Right forelimb (tissue), 1 donor: ENCODE measurements at places on chromosomes 4 and X.

DNA sequence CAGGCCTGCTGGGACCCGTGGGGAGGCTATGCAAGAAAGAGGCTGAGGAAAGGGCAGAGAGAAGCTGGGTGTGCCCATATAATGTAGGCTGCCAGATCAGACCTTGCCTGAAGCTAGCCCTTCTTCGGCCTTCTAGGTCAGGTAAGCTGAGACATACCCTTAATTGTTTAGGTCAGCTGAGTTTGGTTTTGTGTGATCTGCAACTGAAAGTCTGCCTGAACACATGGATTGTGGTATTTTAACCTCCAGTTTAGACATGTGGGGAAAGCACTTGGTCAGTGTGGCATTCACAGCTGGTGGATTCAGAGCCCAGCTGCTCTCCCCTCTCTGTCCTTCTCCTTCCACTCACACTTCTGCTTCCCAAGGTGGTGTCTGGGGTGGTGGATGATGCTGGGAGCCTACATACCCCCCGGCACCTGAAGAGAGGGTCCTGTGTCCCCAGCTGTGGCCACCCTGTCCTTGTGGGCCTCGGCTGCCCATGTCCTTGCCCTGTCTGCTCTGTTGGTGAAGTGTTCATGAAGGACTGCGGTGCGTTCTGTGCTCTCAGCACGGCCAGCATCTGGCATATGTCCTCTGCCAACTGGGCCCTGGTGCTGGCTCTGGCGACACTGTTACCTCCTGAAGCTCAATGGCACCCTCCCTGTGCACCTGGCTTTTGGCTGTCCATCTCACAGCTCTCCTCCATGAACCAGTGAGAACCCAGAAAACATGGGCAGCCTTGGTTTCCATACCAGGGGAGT lies 82.1 kb downstream of the NAT8L start:
- DNase-seq, result no peak

GRCh38 chr4:60155088-60155487 lies 1045.0 kb upstream of the ADGRL3 start:
- DNase-seq, result no peak

GRCh38 chr4:70892086-70892769 lies 9.9 kb upstream of the MOB1B start:
- DNase-seq, result no peak

DNA sequence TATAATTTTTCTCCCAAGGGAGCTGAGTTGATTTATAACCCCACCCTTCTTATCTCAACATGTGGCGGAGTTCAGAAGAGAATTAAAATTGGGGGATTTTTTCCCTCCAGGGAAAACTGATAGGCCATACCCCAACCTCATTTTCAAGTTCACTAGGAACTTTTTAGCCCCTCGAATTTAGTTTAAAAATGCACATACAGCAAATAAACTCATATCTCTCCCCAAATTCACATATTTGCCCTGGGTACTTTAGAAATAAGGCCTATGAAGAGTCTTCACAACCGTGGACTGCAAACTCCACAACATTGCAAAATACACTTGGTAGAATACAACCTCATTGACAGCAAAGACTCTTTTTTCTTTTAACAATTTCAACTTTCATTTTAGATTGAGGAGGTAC lies 206.7 kb upstream of the LEF1 start:
- no peak for DNase-seq

DNA sequence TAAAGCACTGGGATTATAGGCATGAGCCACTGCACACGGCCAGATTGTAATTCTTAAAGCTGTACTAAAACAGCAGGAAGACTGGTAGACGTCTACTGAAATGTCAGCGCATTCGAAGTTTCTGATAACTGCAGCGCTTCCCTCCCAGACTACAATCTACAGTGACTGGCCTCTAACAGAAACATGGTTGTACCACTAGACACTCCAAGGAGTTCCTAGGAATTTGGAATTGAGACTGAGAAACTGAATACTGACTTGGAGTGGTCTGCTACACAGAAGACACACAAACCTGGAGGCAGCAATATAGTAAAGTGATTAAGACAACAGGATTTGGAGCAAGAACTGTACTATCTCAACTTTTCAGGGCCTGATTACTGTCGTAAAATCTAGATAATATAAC lies 937 bp downstream of the HELQ start:
- no peak for DNase-seq

DNA sequence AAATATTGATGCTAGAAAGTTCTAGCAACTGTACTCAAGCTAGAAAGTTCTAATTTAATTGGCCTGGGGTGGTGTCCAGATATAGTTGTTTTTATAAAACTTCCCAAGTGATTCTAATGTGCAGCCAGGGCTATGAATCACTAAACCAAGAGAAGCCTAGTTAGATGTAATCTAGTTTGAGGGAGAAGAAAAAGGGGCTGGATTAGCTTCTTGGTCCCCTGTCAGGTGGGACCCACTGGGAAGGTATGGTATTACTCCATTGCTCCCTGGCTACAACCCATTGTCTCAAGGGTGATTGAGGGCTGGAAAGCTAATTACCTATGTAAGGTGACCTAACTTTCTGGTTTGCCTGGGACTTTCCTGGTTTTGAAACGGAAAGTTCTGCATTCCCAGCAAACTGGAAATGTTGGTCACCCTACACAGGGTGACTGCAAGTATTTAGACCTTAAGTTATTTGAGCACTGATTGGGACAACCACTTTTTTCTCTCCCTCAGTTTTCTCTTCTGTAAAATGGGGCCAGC lies 23.9 kb upstream of the MSN start:
- no peak for DNase-seq

- no peak for DNase-seq
Measured at GRCh38 chr4:139540632-139541031, 15.4 kb downstream of the SETD7 start.

- no peak for DNase-seq
Measured at GRCh38 chr4:48635980-48636379, 144.1 kb downstream of the FRYL start.

- no peak for DNase-seq
Measured at GRCh38 chr4:47017081-47017480, 14.3 kb upstream of the GABRB1 start.

- DNase-seq, result no peak
Measured at GRCh38 chr4:85707611-85708010, 232.7 kb downstream of the ARHGAP24 start.

DNA sequence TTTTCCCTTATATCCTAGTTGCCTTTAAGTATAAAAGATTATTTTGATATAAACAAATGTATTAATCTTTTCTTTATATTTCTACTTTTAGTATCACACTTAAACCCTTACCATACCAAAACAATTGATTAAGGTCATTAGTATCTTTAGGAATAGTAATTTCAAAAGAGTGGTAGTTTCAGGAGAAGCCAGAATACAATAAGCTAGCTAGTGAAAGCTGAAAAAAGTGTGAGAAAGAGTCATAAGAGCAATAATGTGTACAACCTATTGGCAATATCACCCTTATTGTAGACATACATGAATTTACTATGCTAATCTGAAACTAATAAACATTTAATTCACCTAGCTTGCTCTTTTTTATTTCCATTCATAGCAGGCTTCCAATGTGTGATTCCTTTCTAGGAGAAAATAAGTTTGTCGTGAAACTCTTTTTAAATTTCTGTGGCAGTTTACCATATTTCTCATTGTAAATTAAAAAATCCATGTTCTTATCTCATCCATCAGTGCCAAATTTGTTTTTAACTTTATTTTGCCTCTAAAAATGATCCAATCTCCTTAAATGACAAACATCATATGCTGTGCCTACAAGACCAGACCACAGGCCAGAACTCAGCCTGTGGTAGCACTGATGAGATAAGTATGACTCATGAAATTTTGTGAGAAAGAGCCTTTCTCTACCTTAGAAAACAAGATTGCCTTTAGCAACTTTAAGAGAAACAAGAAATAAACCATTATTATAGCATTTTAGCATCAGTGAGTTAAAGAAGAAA lies 8.1 kb downstream of the NEK1 start:
- DNase-seq, result no peak
